GM13976 (cell line): ENCODE measurements at places on chromosomes 4 and X.

GRCh38 chr4:122705547-122706117 is 26.9 kb upstream of the BBS12 start:
- DNase-seq: no peak

DNA sequence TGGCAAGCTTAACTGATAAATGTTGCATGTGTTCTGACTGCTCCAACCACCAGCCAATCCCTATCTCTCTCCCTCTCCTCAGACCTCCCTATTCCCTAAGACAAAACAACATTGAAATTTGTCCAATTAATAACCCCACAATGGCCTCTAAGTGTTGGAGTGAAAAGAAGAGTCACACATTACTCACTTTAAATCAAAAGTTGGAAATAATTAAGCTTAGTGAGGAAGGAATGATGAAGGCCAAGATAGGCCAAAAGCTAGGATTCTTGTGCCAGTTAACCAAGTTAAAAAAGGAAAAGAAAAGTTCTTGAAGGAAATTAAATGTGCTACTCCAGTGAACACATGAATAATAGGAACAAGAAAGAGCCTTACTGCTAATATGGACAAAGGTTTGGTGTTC is 55.6 kb downstream of the FBXW7 start:
- no peak for DNase-seq

DNA sequence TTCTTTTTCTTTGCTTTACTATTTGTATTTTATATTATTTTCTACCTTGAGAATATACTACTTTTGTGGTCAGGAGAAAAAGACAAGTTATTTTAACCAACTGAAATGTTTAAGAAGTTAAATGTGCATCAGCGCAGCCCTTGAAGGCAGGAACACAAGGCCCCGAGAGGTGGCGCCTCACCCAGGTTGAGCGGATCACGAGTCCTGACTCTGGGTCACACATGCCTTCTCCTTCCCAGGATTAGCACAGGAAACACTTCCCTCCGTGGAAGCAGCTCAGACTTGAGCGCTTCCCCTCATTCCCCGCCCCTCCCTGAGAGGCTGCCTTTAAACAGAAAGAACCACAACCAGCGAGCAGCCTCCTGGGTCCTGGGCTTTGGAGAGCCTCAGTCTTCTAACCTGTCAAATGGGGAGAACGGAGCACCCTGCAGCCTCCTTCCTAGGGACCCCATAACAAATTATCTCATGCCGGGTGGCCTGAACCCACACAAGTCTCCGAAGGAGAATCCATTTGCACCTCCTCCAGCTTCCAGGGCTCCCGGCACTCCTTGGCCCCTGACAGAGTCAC is 217.6 kb downstream of the AFAP1 start:
- no peak for DNase-seq

DNA sequence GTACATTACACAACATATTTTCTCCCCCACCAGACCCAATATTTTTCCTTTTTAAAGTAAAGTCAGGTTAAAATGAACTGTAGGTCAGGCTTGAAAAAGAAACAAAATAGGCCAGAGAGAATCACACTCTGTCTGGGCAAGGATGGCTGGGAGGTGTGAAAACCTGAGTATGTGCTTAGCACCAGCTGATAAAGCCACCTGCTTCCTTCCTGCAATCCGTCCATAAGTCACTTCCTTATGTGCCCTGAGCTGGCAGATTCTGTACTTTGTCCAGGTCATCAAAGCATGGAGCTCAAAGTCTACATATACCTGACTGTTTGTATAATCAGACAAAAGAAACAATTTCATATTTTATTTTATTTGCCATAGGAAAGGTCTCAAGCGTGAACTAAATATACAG is 37.7 kb downstream of the ANTXR2 start:
- DNase-seq: no peak

- DNase-seq: no peak
Observed at GRCh38 chr4:71187404-71188155, 151.2 kb upstream of the SLC4A4 start.

GRCh38 chrX:153487590-153488071 is 7.1 kb upstream of the BGN start:
- no peak for DNase-seq
